ENCODE measurements at places on chromosomes 13 and 19.

- no peak for DNase-seq
These were observed 14.9 kb downstream of the KLC3 start for GRCh38 chr19:45355402-45355801.

- DNase-seq, result no peak
These were observed 36.5 kb downstream of the B3GLCT start for GRCh38 chr13:31236211-31236786.

- DNase-seq, result no peak
These were observed 2.6 kb downstream of the TNFRSF19 start for GRCh38 chr13:23572836-23573235.

DNA sequence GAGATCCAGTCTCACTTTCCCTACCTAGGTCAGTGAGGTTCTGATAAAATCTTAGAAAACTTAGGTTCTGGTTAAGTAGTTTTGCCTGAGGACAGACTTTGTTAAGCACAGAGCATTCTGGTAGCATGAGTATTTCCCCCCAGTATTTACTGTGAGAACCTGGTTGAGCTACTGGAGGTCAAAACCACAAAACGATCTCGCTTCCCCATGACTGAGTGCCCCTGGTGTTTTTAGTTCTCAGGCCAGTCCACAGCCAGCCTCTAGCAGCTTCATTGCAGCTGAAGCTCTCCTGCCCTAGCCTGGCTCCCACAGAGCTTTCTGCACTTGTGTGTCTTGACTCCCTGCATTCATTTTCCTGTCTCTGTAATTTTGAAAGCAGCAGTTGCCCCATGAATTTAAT, 1138.2 kb downstream of the UQCRFS1 start:
- no peak for DNase-seq

- no peak for DNase-seq
These were observed 10.5 kb upstream of the PLIN3 start for GRCh38 chr19:4877753-4878490.

DNA sequence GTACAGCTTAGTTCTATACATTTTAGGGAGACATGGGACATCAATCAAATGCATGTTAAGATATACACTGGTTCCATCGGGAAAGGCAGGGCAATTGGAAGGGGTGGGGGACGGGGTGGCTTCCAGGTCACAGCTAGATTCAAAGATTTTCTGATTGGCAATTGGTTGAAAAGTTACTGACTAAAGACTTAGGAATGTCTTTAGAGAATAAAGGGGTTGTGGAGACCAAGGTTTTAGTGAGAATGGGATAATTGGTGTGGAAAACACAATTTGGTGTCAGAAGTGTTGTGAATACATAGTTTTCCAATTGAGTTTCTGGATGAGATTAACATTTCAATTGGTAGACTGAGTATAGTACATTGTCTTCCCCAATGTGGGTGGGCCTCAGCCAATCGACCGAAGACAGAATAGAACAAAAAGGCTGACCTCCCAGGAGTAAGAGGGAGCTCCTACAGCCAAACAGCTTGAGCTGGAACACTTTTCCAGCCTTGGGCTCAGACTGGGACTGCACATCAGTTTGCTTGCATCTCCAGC, 988 bp upstream of the CCDC169 start:
- no peak for DNase-seq

GRCh38 chr13:32028711-32029110, 2.9 kb upstream of the FRY start:
- no peak for DNase-seq

- no peak for DNase-seq
These were observed 46.9 kb downstream of the FNDC3A start for GRCh38 chr13:49022472-49023144.

DNA sequence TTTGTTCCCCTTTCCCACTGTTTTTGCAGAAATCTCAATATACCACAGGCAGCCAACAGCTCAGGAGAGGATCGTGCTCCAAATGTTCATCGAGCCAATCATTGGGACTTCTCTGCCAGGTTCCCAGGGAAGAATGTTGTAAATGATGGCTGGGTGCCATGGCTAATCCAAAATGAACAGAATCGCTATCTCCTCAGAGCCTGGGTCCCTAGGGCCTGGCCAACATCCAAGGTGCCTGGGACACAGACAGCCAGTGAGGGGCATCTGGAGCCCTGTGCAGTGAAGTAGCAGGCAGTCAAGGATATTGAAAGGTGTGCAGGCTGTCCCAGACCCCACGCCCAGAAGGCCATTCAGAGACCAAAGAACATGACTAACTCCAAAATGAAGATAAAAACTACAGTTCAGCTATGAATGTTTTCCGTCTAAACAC, 37.8 kb downstream of the BRD4 start:
- DNase-seq, result no peak

- DNase-seq, result no peak
These were observed 104.1 kb downstream of the KCTD15 start for GRCh38 chr19:33900817-33901216.

DNA sequence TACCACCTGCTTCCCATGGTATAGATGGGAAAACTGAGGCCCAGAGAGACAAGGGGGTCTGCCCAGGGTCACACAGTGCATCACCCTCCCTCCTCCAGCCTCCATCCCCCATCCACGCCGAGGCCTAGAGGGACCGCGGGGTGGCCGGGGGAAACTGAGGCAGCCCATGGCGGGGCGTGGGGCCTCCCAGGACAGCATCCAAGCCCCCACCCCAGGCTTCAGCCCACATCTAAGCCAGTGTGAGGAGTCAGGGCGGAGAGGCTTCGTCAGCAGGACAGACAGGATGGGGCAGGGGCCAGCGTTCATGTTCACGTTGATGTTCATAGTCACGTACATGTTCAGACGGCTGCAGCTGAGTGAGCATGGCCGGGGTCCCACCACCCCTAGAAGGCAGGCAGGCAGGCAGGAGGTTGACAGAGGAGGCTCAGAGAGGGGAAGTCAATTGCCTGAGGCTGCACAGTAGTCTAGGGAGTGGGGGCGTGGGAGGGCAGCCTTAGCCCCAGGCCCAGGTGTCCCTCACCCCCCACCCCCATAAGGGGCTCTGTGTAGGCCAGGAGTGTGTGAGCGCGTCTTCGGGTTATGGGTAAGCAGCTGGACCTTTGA, 23.3 kb downstream of the SMIM24 start:
- no peak for DNase-seq

- no peak for DNase-seq
These were observed 61.1 kb upstream of the LDLR start for GRCh38 chr19:11028146-11028545.

DNA sequence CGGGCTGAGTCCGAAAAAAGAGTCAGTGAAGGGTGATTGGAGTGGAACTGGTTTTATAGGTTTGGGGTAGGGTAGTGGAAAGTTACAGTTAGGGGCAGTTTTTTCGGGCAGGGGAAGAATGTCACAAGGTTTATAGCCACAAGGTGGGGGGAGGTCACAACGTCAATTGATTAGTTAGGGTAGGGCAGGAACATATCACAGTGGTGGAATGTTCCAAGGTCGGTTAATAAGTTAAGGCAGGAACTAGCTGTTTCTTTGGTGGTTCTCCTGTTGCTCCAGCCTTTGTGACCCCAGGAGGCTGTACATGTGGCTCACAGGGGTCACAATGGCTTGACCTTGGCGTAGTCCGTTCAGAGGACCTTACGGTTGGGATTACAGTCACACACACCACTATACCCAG, 20.3 kb downstream of the RDH8 start:
- no peak for DNase-seq

DNA sequence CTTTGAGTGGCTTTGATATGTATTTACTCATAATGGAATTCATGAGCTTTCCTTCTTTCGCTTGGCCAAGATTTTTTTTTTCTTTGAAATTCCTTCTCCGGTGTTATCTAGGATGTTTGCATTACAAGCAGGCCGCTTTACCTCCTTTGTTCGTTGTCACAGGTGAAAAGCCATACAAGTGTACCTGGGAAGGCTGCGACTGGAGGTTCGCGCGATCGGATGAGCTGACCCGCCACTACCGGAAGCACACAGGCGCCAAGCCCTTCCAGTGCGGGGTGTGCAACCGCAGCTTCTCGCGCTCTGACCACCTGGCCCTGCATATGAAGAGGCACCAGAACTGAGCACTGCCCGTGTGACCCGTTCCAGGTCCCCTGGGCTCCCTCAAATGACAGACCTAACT, 16.7 kb downstream of the KLF5 start:
- DNase-seq, result no peak

GRCh38 chr19:9528757-9529336, 9.6 kb downstream of the ZNF426 start:
- no peak for DNase-seq

GRCh38 chr13:34371645-34372395, 553.9 kb downstream of the RFC3 start:
- no peak for DNase-seq

DNA sequence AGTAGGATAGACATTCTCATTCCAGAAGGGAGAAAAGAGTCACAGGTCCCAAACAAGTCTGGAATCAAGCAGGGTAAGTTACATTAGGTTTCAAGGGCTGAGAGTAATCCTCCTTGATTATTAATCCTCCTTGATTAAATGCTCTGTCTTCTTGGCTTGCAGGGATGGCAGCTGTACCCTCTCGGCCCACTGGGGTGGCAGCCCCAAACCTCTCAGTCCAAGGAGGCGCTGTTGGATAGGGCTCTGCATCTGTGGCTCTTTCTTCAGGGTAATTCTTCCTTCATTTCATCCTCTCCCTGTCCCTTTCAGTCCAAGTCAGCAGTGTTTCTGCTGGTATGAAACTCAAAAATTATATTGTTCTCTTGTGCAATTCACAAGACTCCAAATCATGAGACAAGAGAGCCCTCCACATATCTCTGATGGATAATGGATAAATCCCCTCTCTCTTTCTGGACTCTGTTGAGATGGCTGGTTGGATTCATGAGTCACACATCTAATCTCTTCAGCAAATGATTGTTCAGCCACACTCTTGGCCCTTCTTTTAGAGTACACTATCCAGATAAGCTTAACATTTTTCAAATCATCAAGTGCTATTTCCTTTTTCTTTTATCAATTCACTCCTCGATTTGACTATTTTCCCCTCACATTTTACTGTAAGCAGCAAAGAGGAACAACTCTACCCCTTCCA, 323.7 kb upstream of the HTR2A start:
- no peak for DNase-seq

GRCh38 chr13:77079902-77080413, 53.0 kb upstream of the FBXL3 start:
- no peak for DNase-seq

DNA sequence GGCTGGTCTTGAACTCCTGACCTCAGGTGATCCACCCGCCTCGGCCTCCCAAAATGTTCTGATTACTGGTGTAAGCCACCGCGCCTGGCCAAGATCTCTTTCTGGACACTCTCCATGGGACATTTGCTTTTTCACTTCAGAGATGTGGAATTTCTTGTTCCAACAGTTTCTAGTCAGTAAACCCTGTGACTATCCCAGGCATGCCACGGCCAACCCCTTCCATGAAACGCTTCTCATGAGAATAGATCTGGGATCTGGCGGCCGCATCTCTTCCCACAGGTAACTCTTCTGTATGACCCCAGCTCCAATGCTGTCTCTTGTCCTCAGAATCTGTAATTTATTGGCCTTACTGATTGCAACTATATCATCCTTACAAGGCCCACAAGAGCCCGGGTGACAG, 16.2 kb downstream of the PLPP2 start:
- DNase-seq, result no peak

DNA sequence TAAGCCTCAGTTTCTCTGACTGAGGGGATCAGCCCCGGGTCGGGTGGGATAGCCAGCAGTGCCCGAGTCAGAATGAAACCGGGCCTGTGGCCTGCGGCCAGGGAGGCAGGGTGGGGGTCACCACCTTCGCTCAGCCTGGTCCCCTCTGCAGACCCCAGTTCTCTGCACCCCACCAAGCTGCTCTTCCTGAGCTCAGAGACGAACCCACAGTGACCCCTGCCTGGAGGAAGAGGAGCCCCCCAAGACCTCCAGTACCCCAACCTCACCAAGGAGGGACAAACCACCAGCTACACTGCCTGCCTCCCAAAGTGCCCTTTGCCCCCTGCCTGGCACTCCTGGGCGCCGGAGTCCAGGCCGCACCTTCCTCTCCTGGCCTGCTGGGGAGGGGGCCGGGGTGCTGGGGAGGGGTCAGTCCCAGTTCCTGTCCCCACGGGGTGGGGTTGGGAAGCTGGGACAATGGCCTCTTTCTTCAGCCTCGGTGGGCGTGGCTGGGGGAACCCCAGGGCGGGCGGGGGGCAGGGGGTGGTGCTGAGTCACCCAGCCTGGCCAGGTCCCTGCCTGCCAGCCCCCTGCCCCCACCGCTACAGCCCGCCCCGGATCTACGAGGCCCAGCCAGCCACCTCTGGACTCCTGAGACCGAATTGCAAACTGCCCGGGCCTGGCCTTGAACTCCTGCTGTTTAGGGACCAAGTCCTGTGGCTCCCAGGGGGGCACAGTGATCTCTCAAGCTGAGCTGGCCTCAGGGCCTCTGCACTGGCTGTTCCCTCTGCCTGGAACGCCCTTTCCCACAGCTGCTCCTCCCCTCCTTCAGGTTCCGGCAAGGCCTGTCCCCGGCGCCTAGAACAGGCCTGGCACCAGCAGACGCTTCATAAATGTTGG, 14.3 kb downstream of the ZBTB7A start:
- no peak for DNase-seq

GRCh38 chr19:18875726-18876125, 20.2 kb downstream of the CERS1 start:
- DNase-seq, result no peak

- no peak for DNase-seq
These were observed 165.1 kb downstream of the COG6 start for GRCh38 chr13:39820606-39821005.

Data from activated effector memory CD4-positive, alpha-beta T cell treated with anti-CD3 and anti-CD28 coated beads, Interleukin-2, amount 50 U/mL, for 16 hours (primary cell).